ENCODE measurements at places on chromosomes 1 and 21. TPM values are rescaled to one million over a fixed set of nuclear protein-coding genes. Genes with fewer than 3 reads are reported as not detected.

Gene ATP1A4
- not detected for total RNA-seq

Gene TLR5
- total RNA-seq, result 2.5 TPM

DNA sequence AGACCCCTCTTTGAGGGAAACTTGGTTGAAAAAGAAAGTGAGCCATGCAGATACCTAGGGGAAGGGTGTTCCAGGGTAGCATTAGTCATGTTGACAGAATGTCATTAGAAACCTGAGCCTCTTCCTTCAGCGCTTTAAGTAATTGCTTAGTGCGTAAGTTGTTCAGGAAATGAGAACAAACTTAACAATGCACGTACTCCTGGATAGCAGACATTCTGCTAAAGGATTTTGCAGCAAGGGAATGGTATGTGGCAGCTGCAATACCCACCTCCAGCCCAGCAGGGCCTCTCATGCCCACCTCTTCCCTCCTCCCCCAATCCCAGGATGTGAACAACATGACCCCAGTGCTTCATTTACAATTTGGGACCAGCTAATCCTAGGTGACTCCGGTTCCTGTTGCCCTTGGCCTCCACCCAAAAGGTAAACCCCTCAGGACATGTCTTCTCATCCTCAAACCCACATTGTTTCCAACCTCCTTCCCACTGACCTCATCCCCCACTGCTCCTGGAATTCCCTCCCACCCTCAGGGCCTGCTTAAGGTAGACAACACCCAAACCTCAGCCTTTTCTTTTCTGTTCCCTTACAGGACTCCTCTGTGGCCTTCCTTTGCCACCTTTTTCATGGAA, 98.0 kb upstream of the BCAR3 start:
- H3K4me3 ChIP-seq, result peak overlapping the region; percentile 15
- peak overlapping the region; percentile 95 for H3K27ac ChIP-seq
- DNase-seq, result peak; percentile 93
- H3K27me3 ChIP-seq, result no peaks in the 10 kb centered on the region
- no peaks in the 10 kb centered on the region for H3K36me3 ChIP-seq
- H3K4me1 ChIP-seq, result peaks cover 77% of the 10 kb centered on the region

DNA sequence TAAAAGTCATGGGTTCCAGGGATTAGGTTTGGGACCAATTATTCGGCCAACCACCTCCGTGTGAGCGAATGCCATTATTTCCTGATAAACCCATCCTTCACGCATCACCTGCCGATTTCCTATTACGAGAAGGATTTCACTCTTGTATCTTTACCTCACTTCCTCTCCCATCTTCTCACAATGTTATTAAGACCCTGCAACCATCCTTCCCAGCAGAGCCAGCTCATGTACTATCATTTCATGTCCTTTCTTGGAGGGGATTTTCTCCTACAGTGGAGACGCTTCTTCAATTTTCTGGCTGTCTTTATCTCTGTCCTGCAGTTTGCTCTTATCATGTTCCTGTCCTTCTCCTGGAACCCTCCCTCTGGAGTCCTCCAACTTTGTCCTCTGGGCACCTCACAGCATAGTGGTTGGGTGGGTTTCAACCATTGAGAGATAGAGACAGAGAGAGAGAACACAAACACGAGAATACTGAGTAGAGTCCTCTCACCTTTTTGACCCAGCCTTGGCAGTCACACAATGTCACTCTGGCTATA, 192.2 kb downstream of the DYRK1A start:
- no peak overlapping the region for H3K27ac ChIP-seq
- H3K4me1 ChIP-seq, result no peaks in the 10 kb centered on the region
- no peak for DNase-seq
- no peak overlapping the region for H3K4me3 ChIP-seq
- H3K36me3 ChIP-seq, result no peaks in the 10 kb centered on the region

GRCh38 chr1:228944296-228944695, 209.0 kb downstream of the RHOU start:
- H3K4me3 ChIP-seq, result no peak overlapping the region
- peaks cover 55% of the 10 kb centered on the region for H3K27me3 ChIP-seq
- no peaks in the 10 kb centered on the region for H3K36me3 ChIP-seq
- no peaks in the 10 kb centered on the region for H3K4me1 ChIP-seq
- DNase-seq, result no peak

DNA sequence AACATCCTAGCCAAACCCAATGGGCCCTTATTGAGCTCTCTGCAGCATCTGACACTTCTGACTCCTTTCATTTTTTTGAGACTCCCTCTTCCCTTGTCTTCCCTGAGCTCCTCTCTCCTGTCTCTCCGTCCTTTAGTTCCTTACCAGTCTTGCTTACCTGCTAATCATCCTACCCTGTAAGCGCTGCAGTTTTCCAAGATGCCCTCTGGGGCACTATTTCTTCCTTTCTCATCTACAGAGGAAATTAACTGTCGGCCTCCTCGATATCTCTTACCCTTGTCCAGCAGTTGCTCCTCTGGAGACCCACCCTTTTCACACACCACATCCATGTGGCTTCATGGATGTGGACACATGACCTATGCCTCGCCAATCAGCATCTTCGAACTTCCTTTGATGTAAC, 6.8 kb downstream of the GPR161 start:
- H3K4me3 ChIP-seq, result no peak overlapping the region
- no peak for DNase-seq
- no peak overlapping the region for H3K27ac ChIP-seq
- no peaks in the 10 kb centered on the region for H3K27me3 ChIP-seq
- H3K36me3 ChIP-seq, result no peaks in the 10 kb centered on the region

- H3K36me3 ChIP-seq, result no peaks in the 10 kb centered on the region
- H3K4me1 ChIP-seq, result peaks cover 72% of the 10 kb centered on the region
- no peaks in the 10 kb centered on the region for H3K27me3 ChIP-seq
- no peak overlapping the region for H3K27ac ChIP-seq
- no peak for DNase-seq
- no peak overlapping the region for H3K4me3 ChIP-seq
These were observed 9.9 kb downstream of the TGFBR3 start for GRCh38 chr1:91876040-91876470.

DNA sequence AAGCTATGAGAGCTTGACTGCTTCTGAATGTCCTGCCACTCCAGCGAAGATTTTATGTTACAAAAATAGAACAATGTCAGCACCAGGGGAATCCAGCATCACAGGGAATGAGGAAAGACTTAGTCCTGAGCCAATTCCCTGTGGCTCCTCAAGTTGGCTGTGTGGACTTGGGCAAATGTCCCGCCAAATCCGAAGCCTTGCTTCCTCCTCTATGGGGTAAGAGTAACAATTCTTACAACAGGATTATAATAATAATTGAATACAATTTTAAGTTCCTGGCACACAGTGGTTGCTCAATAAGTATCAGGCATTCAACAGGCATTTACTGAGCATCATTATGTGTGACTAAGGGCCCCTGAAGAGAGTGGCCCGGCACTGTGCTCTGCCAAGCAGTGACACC, 44.4 kb downstream of the STPG1 start:
- H3K36me3 ChIP-seq, result no peaks in the 10 kb centered on the region
- no peak for DNase-seq
- no peaks in the 10 kb centered on the region for H3K27me3 ChIP-seq
- peaks cover 27% of the 10 kb centered on the region for H3K4me1 ChIP-seq

GRCh38 chr1:31977385-31978131, 36.1 kb upstream of the KHDRBS1 start:
- no peak overlapping the region for H3K4me3 ChIP-seq
- DNase-seq, result peak; percentile 58
- H3K27ac ChIP-seq, result no peak overlapping the region
- no peaks in the 10 kb centered on the region for H3K36me3 ChIP-seq

DNA sequence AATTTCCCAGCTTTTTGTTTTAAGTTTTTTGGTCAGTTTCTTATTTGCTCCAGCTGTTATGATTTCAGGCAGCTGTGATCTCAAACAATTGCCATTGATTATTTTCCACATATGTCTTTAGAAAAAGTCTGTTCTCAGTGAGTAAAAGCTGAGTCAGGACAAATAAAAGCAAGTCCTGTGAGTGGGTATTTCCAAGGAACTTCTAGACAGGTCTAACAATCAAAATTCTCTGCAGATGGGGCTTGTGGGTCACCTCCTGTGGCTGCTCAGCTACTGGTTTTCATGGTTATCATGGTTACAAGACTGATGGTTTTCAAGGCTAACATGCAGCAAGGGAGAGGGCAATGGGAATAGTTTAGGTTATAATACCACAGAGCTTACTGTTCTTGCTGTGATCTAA, 585.7 kb downstream of the LMO4 start:
- H3K27me3 ChIP-seq, result no peaks in the 10 kb centered on the region
- no peak overlapping the region for H3K27ac ChIP-seq
- H3K4me1 ChIP-seq, result no peaks in the 10 kb centered on the region
- DNase-seq, result no peak
- no peaks in the 10 kb centered on the region for H3K36me3 ChIP-seq
- no peak overlapping the region for H3K4me3 ChIP-seq

GRCh38 chr1:8571200-8571984, 246.0 kb downstream of the RERE start:
- H3K4me3 ChIP-seq, result no peak overlapping the region
- H3K4me1 ChIP-seq, result peaks cover 38% of the 10 kb centered on the region
- H3K36me3 ChIP-seq, result no peaks in the 10 kb centered on the region
- H3K27me3 ChIP-seq, result no peaks in the 10 kb centered on the region
- H3K27ac ChIP-seq, result peak overlapping the region; percentile 24

GRCh38 chr1:24387636-24388175, 25.9 kb downstream of the STPG1 start:
- DNase-seq, result no peak
- no peak overlapping the region for H3K27ac ChIP-seq
- H3K4me3 ChIP-seq, result no peak overlapping the region

DNA sequence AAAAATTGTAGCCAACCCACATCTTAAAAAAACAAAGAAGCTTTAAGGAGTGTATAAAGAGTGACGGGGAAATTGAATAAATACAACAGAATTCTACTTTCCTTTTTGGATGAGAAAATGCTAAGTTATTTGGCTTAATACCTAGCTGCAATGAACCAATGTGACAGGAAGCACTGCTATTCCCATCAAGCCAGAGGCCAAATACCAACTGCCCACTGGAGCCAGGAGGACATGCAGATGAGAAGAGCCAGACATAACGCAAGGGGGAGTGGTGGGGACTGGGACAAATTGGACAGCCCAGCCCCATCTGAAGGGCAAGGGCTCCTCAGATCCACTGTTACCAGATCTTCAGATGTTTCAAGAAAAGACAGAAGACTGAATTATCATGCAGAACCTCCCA, 25.7 kb downstream of the DNAJC11 start:
- no peak overlapping the region for H3K4me3 ChIP-seq
- no peaks in the 10 kb centered on the region for H3K27me3 ChIP-seq
- H3K4me1 ChIP-seq, result no peaks in the 10 kb centered on the region
- H3K36me3 ChIP-seq, result no peaks in the 10 kb centered on the region

DNA sequence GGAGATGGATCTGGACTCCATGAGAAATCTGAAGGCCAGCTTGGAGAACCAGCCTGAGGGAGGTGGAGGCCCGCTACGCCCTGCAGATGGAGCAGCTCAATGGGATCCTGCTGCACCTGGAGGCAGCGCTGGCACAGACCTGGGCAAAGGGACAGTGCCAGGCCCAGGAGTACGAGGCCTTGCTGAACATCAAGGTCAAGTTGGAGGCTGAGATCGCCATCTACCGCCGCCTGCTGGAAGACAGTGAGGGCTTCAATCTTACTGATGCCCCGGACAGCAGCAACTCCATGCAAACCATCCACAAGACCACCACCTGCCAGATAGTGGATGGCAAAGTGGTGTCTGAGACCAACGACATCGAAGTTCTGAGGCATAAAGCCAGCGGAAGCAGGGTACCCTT, 601.5 kb upstream of the ZP4 start:
- H3K4me3 ChIP-seq, result no peak overlapping the region
- DNase-seq, result no peak
- no peaks in the 10 kb centered on the region for H3K36me3 ChIP-seq

GRCh38 chr1:212060632-212061472, 25.3 kb downstream of the DTL start:
- peaks cover 5% of the 10 kb centered on the region for H3K36me3 ChIP-seq
- no peak overlapping the region for H3K4me3 ChIP-seq
- no peaks in the 10 kb centered on the region for H3K4me1 ChIP-seq
- DNase-seq, result no peak
- H3K27ac ChIP-seq, result no peak overlapping the region

DNA sequence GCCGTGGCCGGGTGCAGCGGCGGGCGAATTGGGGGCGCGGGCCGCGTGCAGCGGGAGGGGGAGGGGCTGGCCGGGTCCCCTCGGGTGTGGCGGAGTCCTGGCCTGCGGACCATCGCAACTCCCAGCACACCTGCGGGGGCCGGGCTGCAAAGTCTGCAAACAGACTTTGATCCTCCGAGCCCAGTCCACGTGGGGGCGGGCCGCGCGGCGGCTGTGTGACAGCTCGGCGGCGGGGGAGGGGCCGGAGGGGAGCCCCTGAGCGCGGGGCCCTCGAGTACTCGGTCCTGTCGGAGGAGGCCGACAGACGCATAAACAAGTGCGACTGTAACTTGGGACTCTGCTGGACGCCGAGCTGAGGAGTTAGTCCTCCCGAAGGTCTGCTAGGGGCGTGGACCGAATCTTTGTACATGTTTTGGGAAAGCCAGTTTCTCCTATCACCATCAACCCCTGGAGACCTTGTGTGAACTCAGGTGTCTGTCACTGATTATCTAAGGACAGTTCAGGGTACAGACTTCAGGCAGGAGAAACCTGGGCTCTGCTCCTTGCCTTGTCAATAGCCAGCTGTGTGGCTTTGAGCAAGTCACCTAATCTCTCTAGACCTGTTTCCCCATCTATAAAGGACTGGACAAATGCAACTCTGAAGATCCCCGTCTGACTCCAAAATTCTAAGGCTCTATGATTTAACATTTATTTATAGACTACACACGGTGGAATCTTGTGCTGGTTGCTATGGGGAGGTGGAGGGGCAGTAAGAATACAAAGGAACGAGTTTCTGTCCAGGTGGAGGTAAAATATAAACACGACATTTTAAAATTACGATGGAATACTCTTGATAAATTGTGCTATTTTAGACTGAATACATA, 710 bp upstream of the SLC30A1 start:
- peaks cover 27% of the 10 kb centered on the region for H3K4me1 ChIP-seq
- DNase-seq, result peak; percentile 79
- H3K36me3 ChIP-seq, result peaks cover 13% of the 10 kb centered on the region
- peak overlapping the region; percentile 77 for H3K4me3 ChIP-seq
- no peaks in the 10 kb centered on the region for H3K27me3 ChIP-seq

DNA sequence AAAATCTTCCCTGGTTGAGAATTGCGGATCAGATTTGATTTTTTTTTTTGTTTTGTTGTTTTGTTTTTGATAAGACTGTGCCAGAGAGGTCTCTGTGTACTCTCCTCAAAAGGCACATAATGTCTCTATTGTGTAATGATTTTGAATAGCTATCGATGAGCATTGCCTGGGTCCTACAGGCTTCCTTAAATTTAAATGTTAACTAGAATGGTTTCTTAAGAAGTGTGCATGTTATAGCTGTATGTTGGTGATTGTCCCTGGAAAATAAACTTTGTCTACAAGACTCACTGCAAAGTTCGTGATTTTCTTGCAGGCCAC, 121.2 kb downstream of the ITSN1 start:
- peak overlapping the region; percentile 92 for H3K27ac ChIP-seq
- no peak for DNase-seq
- H3K4me3 ChIP-seq, result no peak overlapping the region
- H3K36me3 ChIP-seq, result no peaks in the 10 kb centered on the region
- H3K27me3 ChIP-seq, result no peaks in the 10 kb centered on the region

- no peak overlapping the region for H3K27ac ChIP-seq
- no peak overlapping the region for H3K4me3 ChIP-seq
- peaks cover 4% of the 10 kb centered on the region for H3K4me1 ChIP-seq
- H3K27me3 ChIP-seq, result no peaks in the 10 kb centered on the region
- DNase-seq, result no peak
- no peaks in the 10 kb centered on the region for H3K36me3 ChIP-seq
These were observed 79.6 kb upstream of the SLFNL1 start for GRCh38 chr1:41101076-41101475.

- H3K27me3 ChIP-seq, result no peaks in the 10 kb centered on the region
- no peak overlapping the region for H3K4me3 ChIP-seq
- H3K27ac ChIP-seq, result no peak overlapping the region
- no peak for DNase-seq
- H3K4me1 ChIP-seq, result no peaks in the 10 kb centered on the region
These were observed 956 bp downstream of the ATP1A2 start for GRCh38 chr1:160116283-160117147.

Measured in PC-9 (cell line).